ENCODE measurements at places on chromosomes 3 and 15.

DNA sequence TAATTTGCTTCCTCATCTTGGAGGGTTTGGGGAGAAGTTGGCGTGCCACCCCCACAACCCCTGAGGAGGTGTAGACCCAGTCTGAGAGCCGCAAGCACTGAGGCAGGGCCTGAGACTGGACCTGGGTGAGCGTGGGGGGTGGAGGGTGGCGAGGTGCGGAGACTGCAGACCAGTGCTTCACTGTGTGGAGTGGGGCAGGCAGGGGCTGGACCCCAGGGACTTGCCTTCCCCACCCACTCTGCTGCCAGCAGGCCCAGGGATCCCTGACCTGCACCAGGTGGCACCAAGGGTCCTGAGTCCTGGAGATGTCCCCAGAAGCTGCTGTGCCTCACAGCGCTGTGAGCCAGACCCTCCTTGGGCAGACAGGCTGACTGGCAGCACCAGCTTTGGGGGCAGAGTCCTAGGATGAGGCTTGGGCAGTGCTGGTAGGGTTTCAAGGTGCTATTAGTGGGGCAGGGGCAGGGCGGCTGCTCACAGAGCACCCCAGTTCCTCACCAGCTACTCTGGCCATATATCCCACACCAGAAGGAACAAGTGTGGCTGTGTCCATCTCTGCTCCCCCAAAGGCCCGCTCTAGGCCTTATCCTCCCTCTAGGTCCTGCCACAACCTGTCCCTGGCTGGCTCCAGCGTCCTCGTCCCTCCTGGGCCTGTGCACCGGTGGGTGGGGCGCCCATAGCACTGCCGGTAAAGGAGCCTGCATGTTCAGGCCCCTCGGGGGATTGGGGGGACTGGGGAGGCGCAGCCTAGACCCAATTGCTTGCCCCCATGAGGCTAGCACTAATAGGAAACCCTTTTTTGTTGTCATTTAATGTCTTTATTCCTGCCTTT lies 11.8 kb downstream of the ZBTB47 start:
- DNase-seq: peak; percentile 22

DNA sequence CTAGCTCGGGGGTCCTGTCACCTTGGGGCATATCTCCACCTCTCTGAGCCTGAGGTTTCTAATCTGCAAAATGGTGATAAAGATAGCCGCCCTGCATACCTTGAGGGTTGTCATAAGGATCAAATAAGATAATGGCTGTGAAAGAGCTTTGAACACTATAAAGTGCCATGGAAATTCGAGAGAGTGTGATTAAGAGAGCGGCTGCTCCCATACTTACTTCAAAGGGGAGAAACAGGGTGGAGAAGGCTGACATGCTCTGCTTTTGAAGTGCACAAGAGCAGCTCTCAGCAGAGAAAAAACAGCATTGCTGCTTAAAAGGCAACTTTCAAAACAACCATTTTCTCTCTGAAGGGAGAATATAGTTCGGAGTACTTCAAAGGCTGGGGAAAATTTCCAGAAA lies 529.2 kb downstream of the EPHB1 start:
- DNase-seq: no peak

DNA sequence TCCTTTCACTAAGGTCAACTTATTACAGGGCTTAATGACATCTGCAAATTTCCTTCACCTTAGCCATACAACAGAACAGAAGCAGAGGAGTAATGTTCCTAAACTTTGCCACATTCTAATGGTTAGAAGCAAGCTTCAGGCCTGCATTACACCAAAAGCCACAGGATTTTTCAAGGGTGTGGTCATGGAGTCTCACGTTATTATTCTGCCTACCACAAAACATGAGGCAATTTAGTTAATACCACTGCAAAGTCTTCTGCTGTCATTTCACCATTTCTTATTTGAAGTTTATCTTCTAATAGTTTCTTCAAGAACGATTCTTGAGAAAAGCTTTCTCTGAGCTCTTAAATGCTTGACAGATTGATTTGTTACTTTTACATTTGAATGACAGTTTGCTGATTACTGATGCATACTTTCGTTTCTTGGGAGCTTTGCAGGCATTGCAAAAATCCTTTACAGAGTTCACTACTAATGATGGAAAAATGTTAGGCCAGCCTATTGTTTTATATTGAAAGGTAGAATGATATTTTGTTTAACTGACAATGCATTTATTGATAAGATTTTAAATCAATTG lies 1257.1 kb downstream of the NSUN3 start:
- DNase-seq: no peak

DNA sequence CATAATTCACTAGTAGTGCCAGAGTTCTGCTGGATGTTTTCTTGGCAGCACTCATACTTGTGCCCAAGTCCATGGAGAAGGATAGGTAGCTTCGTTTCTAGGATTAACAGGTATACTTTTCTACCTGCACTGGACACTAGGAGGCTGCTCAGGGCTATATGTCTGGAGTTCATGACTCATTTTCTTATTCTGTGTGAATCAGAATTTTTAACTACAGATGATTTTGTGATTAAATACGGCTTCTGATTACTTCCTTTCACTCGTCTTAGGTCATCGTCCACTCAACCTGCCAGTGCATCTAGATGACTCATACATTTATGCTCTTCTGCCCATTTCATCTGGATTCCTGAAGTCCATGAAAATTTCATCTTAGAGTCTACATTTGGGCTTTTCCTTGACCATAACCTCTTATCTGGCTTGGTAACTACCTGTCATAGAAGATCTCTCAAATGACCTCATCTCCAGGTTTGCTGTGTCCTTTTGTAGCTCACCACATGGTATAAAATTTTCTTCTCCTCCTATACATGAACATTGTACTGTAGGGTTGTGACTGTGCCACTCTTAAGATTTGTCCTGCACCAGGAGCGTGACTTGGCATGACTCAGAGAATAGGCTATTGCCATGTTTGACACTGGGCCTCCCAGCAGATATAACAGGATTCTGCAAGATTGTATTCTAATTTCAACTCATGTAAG lies 66.7 kb upstream of the GCSAM start:
- no peak for DNase-seq

DNA sequence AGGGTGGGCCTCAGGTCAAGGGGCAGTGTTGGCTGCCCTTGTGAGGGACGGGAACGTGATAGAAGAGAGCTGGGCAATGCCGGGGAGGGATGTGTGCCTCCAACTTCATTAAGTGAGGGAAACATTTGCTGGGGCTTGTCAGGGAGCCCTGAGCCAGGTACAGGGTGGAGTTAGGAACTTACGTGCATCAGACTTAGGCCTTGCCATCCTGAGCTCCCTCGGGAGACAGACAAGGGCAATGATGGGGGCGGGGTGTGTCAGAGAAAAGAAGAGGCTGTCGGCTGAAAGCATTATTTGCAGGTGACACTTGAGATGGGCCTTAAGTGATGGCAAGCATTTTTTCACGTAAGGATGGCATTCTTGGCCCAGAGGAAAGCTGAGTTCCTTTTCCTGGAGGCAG lies 1.6 kb downstream of the FAM131A start:
- DNase-seq: no peak

GRCh38 chr15:52790941-52791751 lies 1.0 kb upstream of the ONECUT1 start:
- DNase-seq: peak; percentile 36

- DNase-seq: no peak
These were observed 10.5 kb upstream of the BLM start for GRCh38 chr15:90706394-90707327.

DNA sequence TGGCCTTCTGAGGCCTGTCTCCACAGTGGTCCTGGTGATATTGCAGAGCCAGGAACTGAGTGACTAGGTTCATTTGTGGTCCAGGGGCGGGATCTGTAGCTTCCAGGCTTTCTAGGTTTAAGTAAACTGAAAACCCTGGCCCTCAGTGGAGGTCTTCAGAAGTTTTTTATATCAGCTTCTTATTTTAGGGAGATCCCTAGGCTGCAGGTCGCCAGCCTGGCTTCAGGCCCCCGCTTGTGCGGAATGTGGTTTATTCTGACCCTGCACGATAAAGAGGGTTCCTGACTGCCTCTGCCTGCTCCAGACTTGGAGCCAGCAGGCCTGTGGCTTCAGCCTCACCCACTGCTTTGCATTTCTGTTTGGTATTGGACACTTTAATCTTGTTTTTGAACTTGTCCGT lies 133.9 kb upstream of the PLXNA1 start:
- no peak for DNase-seq

DNA sequence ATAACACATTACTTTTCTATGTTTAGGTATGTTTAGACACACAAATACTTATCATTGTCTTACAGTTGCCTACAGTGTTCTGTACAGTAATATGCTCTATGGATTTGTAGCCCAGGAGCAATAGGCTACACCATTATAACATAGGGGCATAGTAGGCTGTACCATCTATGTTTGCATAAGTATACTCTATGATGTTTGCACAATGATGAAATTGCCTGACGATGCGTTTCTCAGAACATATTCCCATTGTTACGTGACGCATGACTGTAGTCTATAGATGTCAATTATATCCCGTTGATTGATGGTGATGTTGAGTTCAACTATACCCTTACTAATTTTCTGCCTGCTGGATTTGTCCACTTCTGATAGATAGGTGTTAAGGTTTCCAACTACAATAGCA lies 139.4 kb upstream of the PFN2 start:
- no peak for DNase-seq

DNA sequence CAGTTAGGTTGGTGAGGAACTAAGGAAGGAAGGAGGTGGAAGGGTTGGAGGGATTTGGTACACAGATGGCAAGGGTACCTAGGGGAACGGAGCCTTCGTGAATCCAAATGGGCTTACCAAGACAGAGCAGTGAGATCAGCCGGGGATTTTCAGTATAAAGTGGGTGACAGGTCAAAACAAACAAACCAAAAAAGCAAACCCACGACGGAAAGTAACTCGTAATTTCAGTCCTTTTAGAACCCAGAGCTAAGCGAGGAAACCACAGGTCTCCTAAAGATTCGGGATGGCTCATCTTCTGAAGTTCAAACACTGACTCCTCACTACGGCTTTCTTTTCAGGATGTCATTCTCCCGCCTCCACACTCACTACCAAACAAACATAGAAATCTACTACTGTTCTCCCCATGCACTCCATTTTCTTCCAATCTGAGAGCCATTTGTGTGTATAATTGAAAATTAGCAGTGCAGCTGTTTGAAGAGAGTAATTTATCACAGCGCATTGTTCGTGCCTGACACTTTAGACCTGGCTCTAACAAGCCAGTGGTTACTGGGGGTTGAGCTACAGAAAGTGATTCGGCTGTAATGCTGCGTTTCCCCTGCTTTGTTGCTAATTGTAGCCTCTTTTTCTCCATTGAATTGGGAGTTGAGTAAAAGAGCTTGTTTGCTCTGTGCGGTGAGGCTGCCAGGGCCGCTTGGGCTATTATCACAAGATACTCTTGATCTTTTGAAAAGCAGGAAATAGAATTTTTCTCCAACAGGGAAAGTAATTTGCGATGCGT lies 64.7 kb upstream of the CCDC39 start:
- DNase-seq: no peak

DNA sequence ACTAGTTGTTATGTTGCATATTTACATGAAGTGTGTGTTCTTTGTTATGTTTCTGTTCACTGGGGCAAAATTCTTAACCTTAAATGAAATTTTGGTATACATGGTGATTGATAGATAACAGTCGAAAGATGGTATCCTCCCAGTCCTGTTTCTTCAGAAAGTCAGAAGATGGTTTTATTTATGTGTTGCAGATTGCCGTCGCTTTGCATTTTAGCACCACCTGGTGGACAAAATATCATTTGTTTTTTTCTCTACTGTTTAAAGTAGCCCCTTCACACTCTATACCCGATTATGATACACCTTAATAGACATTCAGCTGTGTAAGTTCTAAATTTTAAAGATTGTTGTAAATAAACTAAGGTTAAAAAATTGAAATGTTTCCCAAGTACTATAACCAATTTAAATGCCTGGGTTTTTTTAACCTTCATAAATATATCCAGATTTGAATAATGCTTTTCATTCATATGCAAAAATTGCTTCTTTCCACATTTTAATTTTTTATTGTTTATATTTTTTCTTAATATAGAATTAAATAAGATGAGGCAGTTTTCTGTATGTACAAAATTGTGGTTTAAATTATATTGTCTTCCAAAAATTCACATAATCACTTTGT lies 152.2 kb downstream of the ALCAM start:
- DNase-seq: no peak

DNA sequence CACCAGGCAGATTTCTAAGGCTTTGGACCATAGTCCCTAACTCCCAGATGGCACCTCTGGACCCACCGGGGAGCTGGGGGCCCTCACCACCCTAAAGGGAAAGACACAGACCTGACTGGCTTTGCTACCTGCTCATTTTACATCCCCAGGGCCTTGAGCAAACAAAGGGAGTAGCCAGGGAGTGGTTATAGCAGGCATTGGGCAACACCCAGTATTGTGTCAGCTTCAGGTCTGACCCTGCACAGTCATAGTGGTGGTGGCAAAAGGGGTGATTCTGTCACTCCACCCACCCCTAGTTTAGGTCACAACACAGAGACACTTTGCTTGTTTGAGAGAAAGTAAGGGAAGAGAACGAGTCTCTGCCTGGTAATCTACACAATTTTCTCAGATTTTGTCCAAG lies 352.5 kb downstream of the DIPK2A start:
- no peak for DNase-seq

DNA sequence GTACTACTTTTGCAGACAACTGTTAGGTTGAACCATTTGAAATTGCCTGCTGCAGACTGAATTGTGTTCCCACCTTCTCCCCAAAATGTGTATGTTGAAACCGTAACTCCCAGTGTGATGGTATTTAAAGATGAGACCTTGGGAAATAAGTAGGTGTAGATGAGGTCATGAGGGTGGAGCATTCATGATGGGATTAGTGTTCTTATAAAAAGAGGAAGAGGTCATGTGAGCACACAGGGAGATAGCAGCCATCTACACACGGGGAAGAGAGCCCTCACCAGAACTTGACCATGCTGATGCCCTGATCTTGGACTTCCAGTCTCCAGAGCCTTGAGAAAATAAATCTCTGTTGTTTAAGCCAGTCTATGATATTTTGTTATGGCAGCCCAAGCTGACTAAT lies 17.4 kb upstream of the FHIT start:
- DNase-seq: no peak

DNA sequence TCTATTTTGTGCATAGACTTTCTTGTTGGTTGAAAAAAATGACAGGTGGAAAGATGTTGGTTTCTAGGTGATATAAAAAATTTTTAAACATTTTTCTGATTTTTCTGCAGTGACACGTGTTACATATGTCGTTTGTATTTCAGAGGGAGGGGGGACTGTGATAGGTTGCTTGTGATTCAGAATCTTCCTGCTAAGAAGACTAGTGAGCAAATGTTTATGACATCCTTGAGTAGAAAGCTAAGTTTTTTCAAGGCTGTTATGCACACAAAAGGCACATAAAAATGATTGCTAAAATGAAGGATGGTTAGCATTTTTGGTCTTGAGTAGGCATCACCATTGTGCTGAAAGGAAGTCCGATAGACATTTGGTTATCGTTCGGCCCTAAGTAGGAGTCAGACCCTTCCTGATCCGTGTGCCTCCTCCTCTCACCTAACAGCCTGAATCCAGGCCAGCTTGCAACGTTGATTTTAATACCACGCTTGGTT lies 1.5 kb downstream of the ZNF639 start:
- DNase-seq: no peak

GRCh38 chr3:61493339-61493738 lies 68.0 kb upstream of the PTPRG start:
- no peak for DNase-seq
